COLO829 (cell line): ENCODE measurements at places on chromosomes 13 and 19.

GRCh38 chr19:36973021-36973843 lies 57.1 kb downstream of the ZNF568 start:
- DNase-seq, result no peak

- no peak for DNase-seq
Observed at GRCh38 chr13:36520111-36520510, 87.8 kb downstream of the CCNA1 start.

- DNase-seq, result no peak
Observed at GRCh38 chr19:45146251-45146650, 14.5 kb downstream of the NKPD1 start.

GRCh38 chr19:57171551-57172081 lies 4.3 kb upstream of the DUXA start:
- DNase-seq, result no peak

- no peak for DNase-seq
Observed at GRCh38 chr19:10670182-10670581, 16.0 kb downstream of the ILF3 start.

DNA sequence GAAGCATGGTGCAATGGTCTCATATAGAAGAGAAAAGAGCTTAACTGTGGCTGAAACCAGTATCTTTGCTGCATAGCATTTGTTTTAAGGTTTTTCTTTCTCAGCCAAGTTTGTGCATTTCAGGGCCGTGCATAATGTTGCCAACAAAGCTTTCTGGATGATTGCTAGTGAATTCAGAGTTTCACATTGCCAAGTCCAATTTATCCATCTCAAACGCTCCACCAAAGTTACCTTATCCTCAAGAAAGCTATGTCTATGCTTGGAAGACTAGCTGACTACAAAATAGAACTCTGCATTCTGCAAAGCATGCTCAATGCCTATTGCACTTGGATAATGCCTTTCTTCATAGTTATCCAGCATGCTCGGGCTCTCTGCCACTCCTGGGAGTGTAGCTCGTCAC lies 535.8 kb upstream of the SGCG start:
- no peak for DNase-seq

DNA sequence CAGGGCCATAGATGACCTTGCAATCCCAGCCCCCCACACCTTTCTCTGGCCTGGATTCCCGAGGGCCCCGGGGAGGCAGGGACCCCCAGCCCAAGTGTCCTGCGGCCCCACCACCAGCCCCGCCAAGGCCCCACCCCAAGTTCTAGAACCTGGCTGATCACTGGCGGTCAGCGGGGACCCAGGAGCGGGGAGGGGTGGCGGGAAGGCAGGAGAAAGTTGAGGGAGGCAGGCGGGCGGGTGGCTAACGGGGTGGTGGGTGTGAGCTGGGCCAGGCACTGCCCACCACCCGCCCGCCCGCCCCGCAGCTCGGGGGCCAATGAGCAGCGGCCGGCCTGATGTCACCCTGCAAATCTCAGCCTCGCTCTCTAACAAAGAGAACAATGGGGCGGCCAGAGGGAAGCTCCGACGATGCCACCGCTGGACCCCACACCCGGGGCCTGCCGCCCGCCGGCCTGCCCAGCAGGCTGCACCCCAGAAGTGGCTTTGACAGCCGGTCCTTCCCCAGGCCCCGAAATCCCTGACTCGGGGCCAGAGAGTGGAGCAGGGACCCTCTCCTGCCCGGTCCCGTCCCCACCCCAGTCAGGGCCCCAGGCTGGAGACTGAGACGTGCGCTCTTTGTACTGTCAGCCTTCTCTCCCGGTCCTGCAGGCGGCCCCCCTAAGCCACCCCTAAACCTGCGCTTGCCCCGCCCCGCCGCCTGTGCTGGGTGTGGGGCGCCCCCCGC lies 1.6 kb downstream of the MEX3D start:
- DNase-seq, result no peak

- DNase-seq, result no peak
Observed at GRCh38 chr13:110479648-110480047, 81.9 kb downstream of the RAB20 start.

GRCh38 chr13:23087880-23088279 lies 92.9 kb upstream of the SGCG start:
- DNase-seq, result peak; percentile 40

DNA sequence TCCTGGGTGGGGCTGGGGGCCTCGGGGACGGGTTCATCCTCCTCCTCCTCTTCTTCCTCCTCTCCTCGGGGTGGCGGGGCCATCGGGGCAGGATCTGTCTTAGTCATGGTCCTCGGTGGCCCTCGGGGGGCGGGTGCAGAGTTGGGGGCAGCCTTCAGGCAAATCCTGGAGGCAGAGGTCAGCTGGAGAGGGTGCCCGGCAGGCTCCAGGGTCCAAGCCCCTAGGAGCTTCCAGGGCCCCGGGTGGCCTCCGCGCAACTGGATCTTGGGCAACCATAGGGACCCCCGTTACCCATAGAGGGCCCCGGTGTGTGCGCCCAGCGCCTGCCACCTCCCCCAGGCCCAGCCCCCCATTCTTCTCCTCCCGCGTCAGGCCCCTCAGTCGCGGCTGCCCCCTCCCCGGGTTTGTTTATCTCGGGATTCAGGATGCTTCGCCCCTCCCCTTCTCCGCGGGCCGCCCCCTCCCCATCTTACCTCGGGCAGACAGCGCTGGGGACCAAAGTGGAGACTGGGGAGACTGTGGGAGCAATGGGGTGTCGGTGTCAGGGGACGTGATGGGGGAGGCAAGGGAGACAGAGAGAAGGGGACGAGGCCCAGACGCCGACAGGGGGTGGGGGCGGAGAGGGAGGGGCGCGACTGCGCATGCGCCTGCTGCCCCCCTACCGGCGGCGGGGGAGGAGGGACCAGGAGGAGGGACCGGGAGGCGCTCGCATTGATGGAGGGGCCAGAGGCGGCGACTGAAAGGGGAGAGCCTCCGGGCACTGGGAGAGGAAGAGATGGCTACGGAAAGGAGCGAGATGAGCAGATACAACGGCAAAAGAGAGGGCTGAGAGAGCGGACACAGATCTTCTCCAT lies at the start of gene CLIP3:
Gene CLIP3 (minus strand): TSS at position 623 of the 854 bp plus-strand sequence. CDS start 516 bp downstream, at position 107.
- peak; percentile 64 for DNase-seq

DNA sequence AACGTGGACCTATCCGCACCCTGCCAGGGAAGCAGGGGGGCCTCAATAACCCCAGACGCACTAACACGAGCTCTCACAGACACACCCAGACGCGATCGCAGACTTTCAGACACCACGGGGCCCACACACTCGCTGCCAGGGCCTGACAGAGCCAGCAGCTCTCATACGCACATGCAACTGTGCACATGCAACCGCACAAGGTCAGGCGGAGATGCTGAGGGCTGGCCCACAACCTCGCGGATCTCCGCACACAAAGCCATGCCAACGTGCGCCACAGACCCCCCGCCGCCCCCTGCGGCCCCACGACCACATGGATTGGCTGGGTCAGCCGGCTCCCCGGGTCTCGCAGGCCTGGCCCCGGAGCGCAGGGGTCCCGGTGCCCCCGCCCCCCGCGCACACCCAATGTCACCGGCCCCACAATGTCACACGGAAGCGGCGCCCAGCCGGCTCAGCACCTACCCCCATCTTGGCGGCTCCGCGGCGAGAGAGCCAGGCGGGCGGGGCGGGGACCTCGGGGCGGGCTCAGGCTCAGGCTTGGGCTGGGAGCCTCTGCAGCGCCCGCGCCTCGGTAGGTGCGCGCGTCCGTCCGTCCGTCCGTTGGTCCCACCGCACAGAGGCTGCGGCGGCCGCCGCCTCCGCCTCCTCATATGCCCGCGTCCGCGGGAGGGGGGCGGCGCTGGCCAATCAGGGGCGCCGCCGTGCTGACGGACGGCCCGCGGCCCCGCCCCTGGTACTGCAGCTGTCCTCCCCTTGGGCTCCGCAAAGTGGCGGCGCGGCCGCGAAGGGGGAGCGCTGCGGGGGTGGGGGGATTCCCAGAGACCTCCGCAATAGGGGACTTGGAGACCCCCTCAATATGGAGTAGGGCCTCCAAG lies at the start of gene ATP1A3:
Gene ATP1A3 (minus strand): TSS at position 619 of the 872 bp plus-strand sequence. CDS start 154 bp downstream, at position 465.
- peak; percentile 40 for DNase-seq

GRCh38 chr19:50563597-50563996 lies 4.6 kb downstream of the LRRC4B start:
- DNase-seq, result no peak

DNA sequence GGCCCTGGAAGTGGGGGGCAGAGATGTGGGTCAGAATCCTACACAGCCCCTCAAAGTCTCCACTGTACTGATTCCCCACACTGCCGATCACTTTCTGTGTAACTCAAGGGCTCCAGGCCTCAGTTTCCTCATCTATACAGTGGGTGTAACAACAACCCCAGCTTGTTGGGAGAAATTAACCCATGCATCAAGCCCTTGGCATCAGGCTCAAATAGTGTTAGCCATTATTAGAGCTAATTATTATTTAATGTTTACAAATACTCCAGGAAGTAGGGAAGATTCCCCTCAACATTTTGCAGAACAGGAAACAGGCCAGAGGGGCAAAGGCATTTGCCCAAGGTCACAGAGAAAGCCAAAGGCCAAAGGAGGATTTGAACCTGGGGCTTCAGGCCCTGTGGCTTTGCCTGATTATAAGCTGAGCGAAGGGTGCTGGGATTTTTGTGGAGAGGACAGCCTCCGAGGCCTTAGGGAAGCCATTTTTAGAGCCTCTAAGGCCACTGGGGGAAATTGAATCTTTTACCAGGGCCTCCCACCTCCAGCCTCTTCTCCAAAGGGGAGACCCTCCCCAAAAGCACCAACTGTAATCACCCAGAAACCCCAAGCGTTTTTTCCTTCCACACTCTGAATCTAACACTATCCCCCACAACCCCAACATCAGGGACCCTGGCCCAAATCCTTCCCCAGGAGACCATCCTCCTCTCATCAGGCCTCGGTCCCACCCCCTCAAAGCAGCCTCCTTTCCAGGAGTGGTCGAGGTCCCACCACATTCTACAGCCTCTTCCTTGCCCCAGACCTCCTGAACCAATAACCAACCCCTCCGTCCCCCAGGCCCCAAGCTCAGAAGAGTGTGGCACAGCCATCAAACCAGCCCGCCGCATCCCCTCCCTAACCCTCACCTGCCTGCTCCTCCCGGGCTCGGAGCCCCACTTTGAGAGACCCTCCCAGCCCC lies 1.1 kb downstream of the FKBP8 start:
- no peak for DNase-seq

DNA sequence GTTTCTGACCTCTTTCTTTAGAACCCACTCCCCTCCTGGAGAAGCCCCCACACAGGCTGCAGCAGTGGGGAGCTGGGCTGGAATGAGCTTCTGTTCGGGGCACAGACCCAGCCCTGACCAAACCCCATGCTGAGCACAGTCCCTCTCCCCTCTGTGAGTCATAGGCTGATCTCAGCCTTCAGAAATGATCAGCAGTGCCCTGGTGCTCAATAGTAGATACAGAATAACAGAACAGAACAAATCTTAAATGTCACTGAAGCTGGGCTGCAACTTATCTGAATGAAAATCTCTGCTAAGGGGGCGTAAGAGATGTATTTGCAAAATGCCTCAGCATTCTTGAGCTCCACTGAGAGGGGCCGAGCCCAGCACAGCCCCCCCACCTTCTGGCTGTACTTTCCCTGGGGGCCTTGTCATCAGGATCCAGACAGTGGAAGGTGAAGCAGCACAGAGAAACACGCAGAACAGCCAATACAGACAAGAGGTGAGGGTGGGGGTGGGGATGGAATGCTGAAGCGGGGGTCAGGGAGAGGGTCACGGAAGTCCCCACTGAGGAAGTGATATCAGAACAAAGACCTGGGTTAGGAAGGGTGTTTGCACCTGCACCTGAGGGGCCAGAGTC lies 9.9 kb downstream of the ZNF665 start:
- no peak for DNase-seq

- DNase-seq, result no peak
Observed at GRCh38 chr13:99288089-99288488, 19.1 kb downstream of the GPR183 start.

DNA sequence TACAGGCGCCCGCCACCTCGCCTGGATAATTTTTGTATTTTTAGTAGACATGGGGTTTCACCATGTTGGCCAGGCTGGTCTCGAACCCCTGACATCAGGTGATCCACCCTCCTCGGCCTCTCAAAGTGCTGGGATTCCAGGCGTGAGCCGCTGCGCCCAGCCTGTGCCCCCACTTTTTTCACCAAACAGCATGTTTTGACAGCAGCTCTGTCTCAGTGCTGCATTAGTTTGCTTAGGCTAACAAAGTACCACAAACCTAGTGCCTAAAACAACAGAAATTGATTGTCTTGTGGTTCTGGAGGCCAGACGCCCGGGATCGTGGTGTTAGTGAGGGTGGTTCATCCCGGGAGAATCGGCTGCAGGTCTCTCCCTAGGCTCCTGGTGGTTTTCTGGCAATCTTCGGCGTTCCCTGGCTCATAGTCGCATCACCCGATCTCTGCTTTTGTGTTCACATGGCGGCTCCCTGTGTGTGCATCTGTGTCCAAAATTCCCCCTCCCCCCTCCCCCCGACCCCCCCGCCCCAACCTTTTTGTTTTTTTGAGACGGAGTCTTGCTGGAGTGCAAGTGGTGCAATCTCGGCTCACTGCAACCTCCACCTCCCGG lies 30.0 kb downstream of the MYH14 start:
- no peak for DNase-seq

DNA sequence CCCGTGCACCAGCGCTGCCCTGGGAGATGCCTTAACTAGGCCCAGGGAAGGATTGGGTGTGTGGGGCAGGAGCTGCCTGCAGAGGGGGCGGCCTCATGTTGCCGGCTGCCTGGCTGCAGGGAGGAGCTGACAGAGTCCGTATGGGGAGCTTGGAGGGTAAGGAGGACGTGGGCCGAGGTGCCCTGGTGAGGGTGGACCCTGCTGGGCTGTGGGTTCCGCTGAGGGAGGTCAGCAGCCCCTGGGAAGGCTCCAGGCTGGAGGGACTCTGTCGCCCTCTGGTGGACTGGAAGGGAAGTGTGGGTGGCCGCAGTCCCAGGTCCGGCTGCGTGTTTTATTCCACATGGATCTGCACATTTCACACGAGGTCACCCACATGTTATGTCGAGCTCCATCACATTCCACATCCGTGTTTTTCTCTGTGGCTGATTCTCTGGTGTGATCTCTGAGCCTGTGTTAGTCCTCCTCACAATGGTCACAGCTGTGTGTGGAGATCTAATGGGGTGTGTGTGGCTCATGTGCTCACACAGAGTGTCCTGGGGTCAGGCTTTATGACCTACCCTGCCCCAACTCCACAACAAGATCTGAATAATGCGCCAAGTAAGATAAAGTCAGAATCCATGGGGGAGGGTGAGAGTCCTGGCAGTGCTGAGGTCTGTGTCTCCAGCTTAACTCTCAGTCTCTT lies 1.8 kb upstream of the CEACAM8 start:
- peak; percentile 16 for DNase-seq

DNA sequence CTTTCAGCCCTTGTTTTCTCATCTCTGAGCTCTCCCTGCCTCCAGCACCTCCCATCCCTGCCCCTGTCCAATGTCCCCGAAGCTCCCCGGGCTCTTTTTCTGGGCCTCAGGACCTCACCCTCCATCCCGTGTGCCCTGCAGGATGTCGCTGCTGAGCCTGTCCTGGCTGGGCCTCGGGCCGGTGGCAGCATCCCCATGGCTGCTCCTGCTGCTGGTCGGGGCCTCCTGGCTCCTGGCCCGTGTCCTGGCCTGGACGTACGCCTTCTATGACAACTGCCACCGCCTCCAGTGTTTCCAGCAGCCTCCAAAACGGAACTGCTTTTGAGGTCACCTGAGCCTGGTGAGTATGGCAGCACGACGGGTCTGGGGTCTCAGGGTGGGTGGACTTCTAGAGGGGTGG lies 51.1 kb upstream of the CYP4F8 start:
- DNase-seq, result no peak
